Lower lobe of right lung (tissue), 2 donors: ENCODE measurements at places on chromosomes 7 and 10. TPM values are rescaled to one million over a fixed set of nuclear protein-coding genes. Genes with fewer than 3 reads are reported as not detected.

Gene TSPAN33
- total RNA-seq, result 9.5 TPM

Gene TBX20
- 0.65 TPM for total RNA-seq

DNA sequence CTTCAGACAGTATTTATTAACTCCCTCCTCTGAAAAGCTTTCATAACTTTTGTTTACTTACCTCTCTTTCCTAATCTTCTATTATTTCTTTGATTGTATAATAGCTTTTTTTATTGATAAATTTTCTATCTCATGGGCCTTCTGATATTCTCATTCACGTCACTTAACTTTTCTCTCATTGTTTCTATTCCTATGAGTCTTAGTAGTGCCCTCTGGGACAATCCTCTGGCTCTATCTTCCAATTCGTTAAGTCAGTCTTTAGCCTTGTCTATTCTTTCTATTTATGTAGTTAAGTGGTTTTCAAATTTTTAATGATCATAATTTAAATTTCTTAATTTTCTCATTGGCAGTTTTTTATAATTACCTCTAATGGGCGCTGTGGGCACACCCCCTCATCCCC, 6.4 kb upstream of the ELMO1 start:
- no peaks in the 10 kb centered on the region for H3K4me1 ChIP-seq
- H3K27me3 ChIP-seq, result no peaks in the 10 kb centered on the region
- H3K36me3 ChIP-seq, result no peaks in the 10 kb centered on the region

- H3K4me3 ChIP-seq, result no peak overlapping the region
- H3K27me3 ChIP-seq, result no peaks in the 10 kb centered on the region
- peaks cover 40% of the 10 kb centered on the region for H3K36me3 ChIP-seq
- H3K27ac ChIP-seq, result no peak overlapping the region
Measured at GRCh38 chr10:124043310-124044142, 49.9 kb downstream of the CHST15 start.

- no peaks in the 10 kb centered on the region for H3K36me3 ChIP-seq
- no peaks in the 10 kb centered on the region for H3K27me3 ChIP-seq
- H3K4me1 ChIP-seq, result peaks cover 15% of the 10 kb centered on the region
- H3K27ac ChIP-seq, result no peak overlapping the region
Measured at GRCh38 chr10:5445006-5445405, 32.6 kb downstream of the NET1 start.

DNA sequence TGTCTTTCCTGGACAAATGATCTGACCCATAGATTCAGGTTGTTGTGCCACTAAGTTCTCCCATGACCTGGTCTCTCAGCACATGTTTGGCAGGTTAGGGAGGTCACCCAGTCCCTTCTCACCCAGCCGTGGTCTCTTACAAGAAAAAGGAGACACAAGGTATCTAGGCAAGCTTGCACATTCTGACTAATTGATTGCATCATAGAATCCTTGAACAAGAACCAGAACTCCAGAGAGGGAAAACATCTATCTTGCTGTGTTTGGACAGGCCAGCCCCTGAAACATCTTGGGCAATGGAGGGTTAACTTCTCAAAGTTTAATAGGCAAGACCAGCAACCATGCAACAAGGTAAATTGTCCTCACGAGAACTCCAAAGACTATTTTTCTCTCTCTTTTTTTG, 8.5 kb upstream of the HK1 start:
- no peak overlapping the region for H3K27ac ChIP-seq
- DNase-seq, result no peak
- no peak overlapping the region for H3K4me3 ChIP-seq
- no peaks in the 10 kb centered on the region for H3K4me1 ChIP-seq
- H3K27me3 ChIP-seq, result no peaks in the 10 kb centered on the region
- H3K36me3 ChIP-seq, result no peaks in the 10 kb centered on the region

Gene LIPF
- total RNA-seq, result not detected

Gene GATA3
- total RNA-seq, result 4.6 TPM

DNA sequence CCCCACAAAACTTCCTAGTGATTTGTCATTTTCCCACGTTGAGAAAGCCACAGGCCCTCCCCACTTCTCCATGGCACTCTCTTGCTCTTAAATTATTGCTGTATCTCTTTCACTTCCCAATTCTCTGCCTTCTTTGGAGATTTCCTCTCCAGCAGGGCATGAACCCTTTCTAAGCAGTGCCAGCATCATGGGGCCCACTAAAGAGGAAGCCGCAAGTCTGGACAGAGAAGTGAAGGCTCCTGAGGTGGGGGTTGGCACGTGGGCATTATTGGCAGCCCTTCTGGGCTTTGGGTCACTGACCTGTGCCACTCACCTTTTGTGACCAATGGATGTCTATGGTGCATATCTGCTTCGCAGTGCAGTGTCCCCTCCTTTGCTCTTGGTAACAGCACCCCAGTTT, 97.7 kb upstream of the TCF7L2 start:
- no peak overlapping the region for H3K27ac ChIP-seq
- no peaks in the 10 kb centered on the region for H3K27me3 ChIP-seq
- peaks cover 5% of the 10 kb centered on the region for H3K4me1 ChIP-seq
- peak; percentile 72 for DNase-seq
- no peak overlapping the region for H3K4me3 ChIP-seq

Gene GPR22
- total RNA-seq, result not detected

GRCh38 chr7:6015917-6016652, 7.0 kb downstream of the AIMP2 start:
- peaks cover 67% of the 10 kb centered on the region for H3K36me3 ChIP-seq
- no peak overlapping the region for H3K4me3 ChIP-seq
- H3K27ac ChIP-seq, result peak overlapping the region; percentile 56
- H3K4me1 ChIP-seq, result peaks cover 27% of the 10 kb centered on the region
- no peaks in the 10 kb centered on the region for H3K27me3 ChIP-seq

GRCh38 chr10:16949816-16950215, 132.6 kb upstream of the RSU1 start:
- DNase-seq, result no peak
- no peaks in the 10 kb centered on the region for H3K27me3 ChIP-seq
- no peaks in the 10 kb centered on the region for H3K36me3 ChIP-seq
- no peak overlapping the region for H3K27ac ChIP-seq
- H3K4me1 ChIP-seq, result peaks cover 16% of the 10 kb centered on the region
- H3K4me3 ChIP-seq, result no peak overlapping the region

DNA sequence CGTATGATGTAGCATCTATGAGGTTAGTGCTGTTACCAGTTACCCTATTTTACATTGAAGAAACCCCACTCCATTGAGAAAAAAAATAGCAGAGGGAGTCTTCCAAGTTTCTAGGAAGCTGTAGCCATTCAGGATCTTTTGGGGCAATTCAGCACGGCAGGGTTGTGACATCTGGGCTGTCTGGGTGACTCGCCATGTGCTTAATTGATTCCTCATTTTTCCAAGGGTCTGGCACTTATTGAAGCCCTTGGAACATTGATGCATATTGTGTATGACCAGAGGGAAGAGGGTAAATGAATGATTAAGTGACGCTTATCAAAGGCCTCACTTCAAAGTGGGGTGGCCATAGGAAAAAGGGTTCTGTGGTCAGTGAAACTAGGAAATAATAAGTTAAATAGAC, 248.7 kb downstream of the ARHGAP12 start:
- no peak for DNase-seq
- H3K36me3 ChIP-seq, result no peaks in the 10 kb centered on the region
- no peak overlapping the region for H3K4me3 ChIP-seq
- H3K27me3 ChIP-seq, result no peaks in the 10 kb centered on the region
- H3K4me1 ChIP-seq, result no peaks in the 10 kb centered on the region
- no peak overlapping the region for H3K27ac ChIP-seq

Gene ZNF398
- total RNA-seq, result 13.2 TPM
